Esophagus mucosa (tissue), 1 donor: ENCODE measurements at places on chromosomes 1 and 21. TPM values are rescaled to one million over a fixed set of nuclear protein-coding genes. Genes with fewer than 3 reads are reported as not detected.

The RAB25 gene
- total RNA-seq = 420 TPM

The GPA33 gene
- total RNA-seq = not detected

The TGFB2 gene
- 0.44 TPM for total RNA-seq

The AIM2 gene
- 0.52 TPM for total RNA-seq

The IGSF21 gene
- not detected for total RNA-seq

The BECN2 gene
- total RNA-seq = not detected

The SH2D5 gene
- 0.64 TPM for total RNA-seq

- no peak for ATAC-seq
Observed at GRCh38 chr1:168664069-168664834, 64.8 kb downstream of the DPT start.

DNA sequence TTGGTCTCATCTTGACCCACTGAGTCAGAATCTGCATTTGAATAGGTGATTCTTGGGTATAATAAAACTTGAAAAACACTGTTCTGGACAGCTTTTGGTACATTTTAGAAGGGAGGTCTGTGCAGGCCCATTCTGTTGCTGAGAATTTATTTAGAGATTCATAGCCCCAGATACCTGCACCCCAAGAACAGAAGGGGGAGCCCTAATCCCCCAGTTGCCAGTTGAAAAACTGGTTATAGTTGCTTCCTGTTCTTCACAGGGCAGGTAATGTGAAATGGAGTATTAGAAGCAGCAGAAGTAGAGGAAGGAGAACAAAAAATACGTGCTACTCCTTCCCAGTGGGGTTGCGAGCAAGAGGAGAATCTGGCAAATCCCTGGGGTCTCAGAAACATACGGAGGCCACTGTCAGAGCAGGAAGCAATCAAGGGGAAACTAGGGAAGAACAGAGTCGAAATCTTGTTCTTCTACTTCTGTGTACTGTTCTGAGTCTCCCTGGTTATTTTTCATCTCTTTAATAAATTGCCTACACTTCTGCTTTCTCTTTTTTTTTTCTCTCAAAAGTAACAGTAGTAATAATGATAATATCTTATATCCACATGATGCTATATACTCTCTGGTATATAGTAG, 4.6 kb upstream of the CLCA2 start:
- ATAC-seq = peak; percentile 57

GRCh38 chr1:159943908-159944622, 1.3 kb downstream of the IGSF9 start:
- ATAC-seq = peak; percentile 52

DNA sequence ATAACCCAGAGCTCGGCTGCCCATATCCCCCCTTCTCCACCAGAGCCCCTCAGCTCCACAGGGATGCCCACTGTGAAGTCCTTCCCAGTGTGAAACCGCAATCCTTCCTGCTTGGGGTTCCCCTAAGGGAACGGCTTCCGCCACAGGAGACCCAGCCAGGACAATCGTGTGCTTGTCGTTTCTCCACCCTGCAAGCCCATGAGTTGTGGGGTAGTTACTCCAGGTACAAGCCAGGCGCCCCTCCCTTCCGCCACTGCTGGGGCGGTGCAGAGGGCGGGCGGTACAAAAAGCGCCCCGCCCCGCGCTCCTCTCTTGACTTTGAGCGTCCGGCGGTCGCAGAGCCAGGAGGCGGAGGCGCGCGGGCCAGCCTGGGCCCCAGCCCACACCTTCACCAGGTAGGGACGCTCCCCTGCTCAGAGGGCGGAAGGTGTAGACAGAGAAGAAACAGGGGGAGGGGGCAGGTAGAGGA, at the start of gene TINAGL1:
TSS of gene TINAGL1 (plus strand) at position 315 of the 469 bp plus-strand sequence. CDS start 634 bp downstream, outside the sequence.
- peak; percentile 64 for ATAC-seq

DNA sequence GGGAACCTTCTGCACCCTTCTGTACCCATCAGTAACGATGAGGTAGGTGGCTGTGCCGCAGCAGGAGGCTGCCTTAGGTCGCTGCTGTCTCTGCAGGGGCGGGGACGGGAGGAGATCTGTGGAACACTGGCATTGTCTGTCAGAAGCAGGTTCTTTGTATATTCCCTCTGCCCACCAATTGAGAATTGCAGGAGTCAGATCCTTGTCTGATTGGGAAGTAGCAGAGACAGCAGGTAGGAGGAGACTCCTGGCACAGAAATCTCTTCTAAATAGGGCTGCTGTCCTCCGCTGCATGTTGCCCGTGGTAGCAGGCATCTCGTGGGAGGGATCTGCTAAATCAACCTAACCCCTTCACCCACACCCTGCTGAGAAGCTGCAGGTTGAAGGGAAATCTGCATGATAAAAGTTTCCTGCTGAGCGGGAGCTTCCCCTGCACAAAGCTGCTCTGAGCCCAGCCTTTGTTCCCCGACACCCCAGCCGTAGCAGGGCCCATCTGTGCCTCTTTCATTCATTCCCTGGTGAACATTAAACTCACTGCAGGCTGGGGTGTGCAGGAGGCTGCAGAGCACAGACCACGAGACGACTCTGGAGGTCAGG, 15.9 kb downstream of the SARS1 start:
- no peak for ATAC-seq

GRCh38 chr1:245201827-245202226, 47.0 kb downstream of the KIF26B start:
- ATAC-seq = no peak

- no peak for ATAC-seq
Observed at GRCh38 chr1:33547576-33547975, 75.1 kb downstream of the ZSCAN20 start.

- ATAC-seq = no peak
Observed at GRCh38 chr1:232372841-232373440, 257.0 kb downstream of the SIPA1L2 start.

GRCh38 chr1:46301406-46301807, 2.0 kb downstream of the LRRC41 start:
- no peak for ATAC-seq

DNA sequence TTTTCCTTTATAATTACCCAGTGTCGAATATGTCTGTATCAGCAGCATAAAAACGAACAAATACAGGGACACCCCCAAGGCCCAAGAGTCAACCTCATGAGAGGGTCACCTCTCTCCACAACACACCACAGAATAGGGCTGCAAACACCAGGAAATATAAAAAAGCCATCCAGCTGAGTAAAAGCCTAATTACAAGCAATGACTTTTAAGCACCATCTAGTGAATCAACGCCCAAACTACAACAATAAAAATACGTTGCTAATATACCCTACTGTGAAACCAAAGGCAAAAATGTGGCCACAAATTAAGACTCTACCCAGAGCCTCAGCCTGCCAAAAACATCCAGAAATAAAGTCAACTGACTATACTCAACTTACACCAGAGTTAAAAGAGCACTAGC, 817.9 kb upstream of the NEGR1 start:
- ATAC-seq = no peak

GRCh38 chr1:59690171-59690930, 124.4 kb upstream of the HOOK1 start:
- no peak for ATAC-seq

- ATAC-seq = no peak
Observed at GRCh38 chr1:55012661-55013060, 13.9 kb downstream of the BSND start.

DNA sequence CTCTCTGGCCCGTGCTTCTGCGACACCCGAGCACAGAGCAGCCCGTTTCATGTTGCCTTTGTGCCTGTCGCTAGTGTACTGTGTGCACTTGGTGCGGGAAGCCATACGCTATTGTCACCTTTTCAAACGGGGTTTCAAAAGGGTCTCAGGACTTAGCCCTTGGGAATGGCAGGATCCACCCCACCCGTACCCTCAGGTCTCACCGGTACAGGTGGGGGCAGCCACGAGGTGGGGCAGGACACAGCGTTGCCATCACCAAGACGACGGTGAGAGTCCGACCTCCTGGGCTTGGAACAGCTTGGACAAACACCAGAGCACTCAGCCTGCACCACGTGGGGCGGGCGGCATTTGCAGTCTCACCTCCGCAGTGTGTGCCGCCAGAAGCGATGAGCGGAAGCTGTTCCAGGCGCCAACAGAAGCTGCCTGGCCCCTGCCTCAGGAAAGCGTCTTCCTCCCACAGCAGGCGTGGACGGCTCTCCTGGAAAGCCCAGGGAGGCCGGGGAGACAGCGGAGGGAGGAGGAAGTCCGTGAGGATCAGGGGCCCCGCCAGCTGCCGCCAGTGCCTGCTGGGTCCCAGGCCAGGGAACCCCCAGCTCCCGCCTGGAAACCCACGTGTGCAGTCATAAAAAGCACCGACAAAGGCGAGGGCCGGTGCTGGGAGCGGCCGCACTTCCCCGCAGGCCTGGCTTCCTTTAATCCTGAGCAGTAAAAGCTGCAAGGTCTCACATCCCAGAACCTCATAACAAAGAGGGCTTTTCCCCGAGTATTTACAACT, 131.3 kb upstream of the ARHGEF16 start:
- no peak for ATAC-seq

GRCh38 chr1:66933887-66934700, 9.3 kb downstream of the MIER1 start:
- no peak for ATAC-seq

- ATAC-seq = peak; percentile 77
Observed at GRCh38 chr1:174040387-174040786, 18.2 kb upstream of the RC3H1 start.

- ATAC-seq = no peak
Observed at GRCh38 chr1:223747838-223748335, 35.5 kb downstream of the CAPN2 start.

GRCh38 chr1:203871114-203871880, 9.9 kb downstream of the SNRPE start:
- ATAC-seq = peak; percentile 78

GRCh38 chr1:99062192-99062591, 57.5 kb upstream of the PLPPR5 start:
- ATAC-seq = no peak

DNA sequence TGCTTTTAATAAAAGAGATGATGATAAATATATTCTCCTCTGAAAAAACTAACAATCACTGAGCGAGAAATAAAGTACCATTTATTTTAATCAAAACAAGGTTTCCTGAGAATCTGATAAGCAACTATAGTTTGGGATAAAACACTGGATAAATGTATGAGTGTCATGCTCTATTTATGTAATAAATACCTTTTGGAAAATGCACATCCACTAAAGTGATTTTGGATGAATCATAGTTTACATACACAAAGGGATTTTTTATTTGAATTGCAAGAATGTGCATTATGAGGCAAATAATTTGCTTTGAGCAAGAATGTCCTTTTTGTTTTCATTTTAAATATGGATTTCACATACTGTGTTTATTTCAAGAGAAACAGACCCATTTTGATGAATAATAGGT, 1483.5 kb downstream of the MRPL39 start:
- no peak for ATAC-seq
